Left ventricle myocardium superior (tissue), 1 donor: ENCODE measurements at places on chromosomes 13 and 19.

DNA sequence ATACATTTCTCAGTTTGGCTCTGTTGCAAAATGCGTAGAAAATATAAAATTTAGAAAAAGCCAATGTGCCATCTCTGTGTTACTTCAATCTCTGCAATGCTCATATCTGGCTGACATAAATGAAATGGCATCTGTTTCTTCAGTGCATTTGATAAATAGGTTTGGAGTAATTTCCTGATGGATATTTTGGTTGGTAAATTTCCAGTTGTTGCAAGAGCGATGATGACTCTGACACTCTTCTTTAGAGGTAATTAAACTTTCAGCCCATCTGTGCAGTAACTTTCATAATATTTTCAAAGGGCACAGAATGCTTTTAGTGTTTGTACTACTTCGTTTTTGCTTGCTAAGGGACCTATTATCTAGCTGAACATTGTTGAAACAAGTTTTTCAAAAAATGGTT, 1286.4 kb downstream of the PCDH9 start:
- DNase-seq = no peak

- no peak for DNase-seq
These were observed 116.6 kb upstream of the SPACA7 start for GRCh38 chr13:112259511-112259910.

DNA sequence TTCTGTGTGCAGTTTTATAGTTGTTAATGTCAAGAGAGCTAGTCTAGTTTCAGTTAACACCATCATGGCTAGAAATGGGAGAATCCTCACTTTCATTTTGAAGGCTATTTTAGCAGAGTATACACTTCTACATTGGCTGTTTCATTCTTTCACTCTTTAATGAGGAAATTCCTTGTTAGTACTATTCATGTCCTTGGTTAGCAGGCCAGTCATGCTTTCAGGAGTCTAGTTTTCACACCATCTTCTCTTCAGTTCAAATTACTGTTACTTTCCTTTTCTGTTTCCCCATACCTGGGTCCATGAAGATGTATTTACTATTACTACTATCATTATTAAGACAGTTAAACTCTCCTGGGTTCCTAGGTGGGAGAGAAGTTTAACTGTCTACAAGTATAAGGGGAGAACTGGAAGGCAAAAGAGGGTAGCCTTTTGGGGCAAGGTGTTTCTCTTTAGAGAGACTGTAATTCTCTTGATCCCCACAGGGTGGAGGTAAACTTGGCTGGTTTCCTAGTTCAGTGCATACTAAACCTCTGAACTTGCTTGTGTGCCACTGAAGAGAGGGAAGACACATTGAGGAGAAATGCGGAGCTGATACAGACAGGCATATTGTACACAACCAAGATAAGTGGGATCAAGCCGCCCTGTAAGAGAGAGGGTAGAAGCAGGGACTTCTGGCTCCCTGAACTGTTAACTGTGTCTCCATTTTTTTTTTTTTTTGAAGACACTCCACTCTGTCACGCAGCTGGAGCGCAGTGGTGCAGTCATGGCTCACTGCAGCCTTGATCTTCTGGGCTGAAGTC, 41.3 kb upstream of the IGFL4 start:
- no peak for DNase-seq

- DNase-seq = no peak
These were observed 5.5 kb upstream of the FSTL3 start for GRCh38 chr19:670609-671075.

DNA sequence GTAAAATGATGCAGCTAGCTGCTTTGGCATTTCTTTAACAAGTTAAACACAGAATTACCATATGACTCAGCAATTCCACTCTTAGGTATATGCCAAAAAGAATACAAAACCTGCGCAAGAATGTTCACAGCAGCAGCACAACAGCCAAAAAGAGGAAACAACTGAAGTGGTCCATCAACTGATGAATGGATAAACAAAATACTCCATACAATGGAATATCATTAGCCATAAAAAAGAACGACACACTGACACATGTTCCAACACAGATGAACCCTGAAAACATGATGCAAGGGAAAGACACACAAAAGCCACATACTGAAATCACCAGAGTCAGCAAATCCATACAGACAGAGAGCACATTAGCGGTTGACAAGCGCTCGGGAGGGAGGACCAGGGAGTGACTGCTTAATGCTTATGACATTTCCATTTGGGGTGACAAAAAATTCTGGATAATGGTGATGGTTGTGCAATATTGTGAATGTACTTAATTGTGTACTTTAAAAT, 3.0 kb downstream of the PCID2 start:
- DNase-seq = no peak

GRCh38 chr19:44111910-44112463, 1.2 kb upstream of the ZNF225 start:
- DNase-seq = no peak

DNA sequence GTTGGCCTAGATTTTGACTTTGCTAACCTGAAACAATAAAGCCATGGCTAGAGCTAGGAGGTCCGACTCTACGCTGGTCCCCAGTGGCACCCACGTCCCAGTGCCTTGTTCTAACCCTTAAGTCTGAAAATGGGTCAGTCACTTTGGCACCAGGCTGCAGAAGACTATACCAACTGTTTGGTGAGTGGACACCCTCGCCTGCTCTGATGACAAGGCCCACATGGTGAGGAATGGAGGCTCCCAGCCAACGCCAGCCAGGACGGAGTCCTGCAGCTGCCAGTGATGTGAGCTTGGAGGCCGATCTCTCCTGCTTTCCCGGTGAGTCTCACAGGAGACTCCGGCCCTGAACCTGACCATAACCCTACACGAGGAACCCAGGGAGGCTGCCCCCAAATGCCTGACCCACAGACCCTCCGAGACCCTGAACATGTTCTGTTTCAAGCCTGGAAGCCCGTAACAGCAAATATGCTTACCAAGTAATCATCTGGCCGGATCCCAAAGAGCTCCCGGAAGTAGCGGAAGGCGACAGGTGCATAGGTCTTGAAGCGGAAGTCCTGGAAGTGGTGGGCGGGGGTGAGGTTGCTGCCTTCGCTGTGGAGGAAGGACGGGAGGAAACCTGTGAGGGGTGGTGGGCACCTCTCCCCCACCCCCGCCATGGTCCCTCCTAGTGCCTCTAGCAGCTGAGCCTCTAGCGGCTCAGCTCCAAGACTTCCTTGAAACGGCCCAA, 34.1 kb upstream of the CACTIN start:
- DNase-seq = no peak

- no peak for DNase-seq
These were observed 5.2 kb downstream of the SPATA13 start for GRCh38 chr13:24165746-24166145.

DNA sequence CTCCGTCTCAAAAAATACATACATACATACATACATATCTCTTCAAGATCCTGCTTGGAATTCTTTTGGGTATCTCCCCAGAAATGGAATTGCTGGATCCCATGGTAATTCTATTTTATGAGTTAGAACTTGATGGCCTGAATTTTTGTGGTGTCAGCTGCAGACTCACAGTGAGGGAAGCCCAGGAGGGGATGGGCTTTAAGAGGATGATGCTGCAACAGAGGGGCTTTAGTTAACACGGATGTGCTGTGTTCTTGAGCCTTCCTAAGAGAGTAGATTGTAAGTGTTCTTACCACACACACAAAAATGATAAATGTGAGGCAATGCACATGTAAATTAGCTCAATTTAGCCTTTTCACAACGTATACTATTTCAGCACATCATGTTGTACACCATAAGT, 31.8 kb downstream of the CACNG6 start:
- no peak for DNase-seq

DNA sequence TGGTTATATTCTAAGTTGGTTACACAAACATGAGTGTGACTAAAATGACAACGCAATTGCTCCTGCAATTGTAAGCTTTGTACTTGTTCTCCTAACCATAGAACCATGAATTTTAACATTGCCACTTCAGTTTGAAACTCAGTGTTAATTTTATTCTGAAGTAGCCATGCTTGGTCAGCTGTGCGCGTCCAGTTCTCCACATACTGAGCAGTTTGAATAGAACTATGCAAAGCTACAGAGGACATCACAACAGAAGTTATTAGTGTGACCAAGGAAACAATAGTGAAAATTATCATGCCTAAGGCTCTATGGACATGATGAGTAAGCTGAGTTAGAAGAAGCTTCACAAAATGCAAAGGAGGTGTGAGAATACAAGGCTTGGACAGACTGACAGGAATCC, 19.6 kb upstream of the ZNF100 start:
- DNase-seq = no peak

- no peak for DNase-seq
These were observed 988.6 kb downstream of the PCDH17 start for GRCh38 chr13:58620176-58620575.

- no peak for DNase-seq
These were observed 67.1 kb downstream of the WASF3 start for GRCh38 chr13:26624572-26624971.

GRCh38 chr13:107450931-107451330, 764.4 kb downstream of the LIG4 start:
- peak; percentile 40 for DNase-seq

DNA sequence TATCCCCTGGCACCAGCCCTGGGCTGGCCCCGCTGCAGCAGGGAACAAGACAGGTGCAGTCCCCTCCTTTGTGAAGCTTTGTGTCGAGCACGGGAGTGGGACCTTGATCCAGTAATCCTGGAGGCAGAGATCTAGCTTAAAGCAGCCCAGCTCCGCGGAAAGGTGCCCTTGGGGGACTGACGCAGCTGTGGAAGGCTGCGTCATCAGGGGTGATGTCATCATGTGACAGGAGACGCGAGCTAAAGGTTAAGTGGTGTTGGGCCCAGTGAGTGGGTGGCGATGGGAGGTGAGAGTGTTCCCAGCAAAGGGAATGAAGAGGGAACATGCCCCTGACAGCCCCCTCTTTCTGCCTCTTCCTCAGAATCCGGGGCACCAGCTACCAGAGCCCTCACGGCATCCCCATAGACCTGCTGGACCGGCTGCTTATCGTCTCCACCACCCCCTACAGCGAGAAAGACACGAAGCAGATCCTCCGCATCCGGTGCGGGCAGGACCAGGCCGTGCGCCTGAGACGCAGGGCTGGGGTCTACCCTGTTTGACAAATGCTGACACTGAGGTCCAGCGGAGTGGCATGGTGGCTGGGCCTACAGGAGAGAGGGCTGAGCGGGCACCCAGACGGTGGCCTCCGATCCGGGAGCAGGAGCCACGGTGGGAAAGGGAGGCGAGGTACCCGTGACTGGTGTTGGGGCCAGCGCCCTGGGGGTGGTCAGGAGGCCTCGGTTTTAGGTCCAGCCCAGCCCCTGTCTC, 2.6 kb downstream of the LHB start:
- DNase-seq = no peak

DNA sequence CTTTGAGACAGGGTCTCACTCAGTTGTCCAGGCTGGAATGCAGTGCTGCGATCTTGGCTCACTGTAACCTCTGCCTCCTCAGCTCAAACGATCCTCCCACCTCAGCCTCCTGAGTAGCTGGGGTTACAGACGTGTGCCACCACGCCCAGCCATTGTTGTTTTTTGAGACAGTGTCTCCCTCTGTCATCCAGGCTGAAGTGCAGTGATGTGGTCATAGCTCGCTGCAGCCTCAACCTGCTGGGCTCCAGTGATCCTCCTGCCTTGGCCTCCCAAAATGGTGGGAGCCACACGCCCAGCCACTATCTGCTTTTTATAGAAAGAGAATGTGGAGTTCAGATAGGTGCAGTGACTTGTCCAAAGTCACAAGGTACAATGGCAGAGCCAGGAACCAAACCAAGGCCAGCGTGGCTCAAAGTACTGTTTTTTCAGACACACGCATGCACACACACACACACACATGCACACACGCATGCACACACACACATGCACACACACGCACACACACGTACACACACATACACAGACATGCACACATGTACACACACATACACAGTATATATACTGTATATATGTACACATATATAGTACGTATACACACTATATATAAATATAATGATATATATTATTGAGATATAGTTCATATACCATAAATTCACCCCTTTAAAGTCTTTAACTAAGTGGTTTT, 6.6 kb downstream of the GADD45B start:
- DNase-seq = no peak

GRCh38 chr13:94620286-94620896, 18.7 kb downstream of the GPR180 start:
- DNase-seq = no peak
